ENCODE measurements at places on chromosomes 1 and 21.

DNA sequence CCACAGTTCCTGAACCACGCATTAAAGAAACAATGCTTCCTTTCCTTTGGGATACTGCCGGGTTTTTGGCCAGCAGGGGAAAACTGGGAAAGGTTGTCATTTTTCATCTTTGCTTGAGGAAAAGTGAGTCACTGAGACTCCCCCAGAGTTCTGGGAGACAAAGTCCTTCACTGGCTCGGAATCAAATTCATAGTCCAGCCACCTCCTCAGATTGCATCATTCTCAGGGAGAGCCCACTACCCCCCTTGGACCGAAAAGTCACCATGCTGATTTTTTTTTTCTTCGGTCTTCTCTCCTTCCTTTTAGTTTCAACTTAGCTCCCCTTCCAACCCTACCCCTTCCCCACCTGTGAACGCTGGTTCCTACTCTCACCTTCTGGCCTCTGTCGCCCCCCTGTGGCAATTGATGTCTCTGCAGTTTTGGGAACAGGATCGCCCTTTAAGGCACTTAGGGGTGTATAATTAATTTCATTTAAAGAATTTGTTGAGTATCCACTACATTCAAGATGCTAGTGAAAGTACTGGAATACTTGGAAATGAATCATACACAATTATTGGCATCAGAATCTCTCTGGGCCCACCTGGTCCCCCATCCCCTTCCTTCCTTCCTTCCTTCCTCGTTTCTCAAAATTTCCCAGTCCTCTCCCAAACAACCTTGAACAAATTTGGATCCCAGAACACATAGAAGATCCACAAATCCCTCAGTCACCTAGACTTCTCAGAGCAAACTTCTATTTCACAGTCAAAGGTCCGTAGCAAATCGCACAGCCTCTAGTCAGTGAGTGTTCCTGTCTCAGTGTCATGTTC, 6.9 kb downstream of the ACKR1 start:
- DNase-seq: no peak

DNA sequence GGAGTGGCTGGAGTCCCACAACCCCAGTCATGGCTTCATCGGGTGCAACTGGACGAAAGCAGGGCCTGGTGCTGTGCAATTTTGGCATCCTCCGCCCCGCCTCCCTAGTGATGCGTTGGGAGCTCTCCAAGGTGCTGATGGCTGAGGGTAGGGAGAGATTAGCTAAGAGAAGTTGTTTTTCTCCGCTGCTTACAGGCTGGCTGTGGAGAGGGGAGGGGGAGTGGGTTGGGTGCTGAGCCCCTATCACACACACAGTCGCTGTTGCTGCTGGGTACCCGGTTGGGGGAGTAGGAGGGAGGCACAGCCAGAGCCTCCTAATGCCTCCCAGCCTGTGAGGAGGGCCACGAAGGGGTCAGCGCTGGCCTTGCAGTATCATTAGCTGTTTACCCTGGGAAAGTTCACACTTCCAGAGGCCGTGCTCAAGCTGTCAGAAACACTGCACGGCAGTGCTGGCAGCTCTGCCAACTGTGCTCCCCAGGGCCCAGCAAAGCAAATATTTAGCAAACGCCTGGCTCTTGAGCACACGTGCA, 110.0 kb downstream of the GRIK3 start:
- DNase-seq: no peak

DNA sequence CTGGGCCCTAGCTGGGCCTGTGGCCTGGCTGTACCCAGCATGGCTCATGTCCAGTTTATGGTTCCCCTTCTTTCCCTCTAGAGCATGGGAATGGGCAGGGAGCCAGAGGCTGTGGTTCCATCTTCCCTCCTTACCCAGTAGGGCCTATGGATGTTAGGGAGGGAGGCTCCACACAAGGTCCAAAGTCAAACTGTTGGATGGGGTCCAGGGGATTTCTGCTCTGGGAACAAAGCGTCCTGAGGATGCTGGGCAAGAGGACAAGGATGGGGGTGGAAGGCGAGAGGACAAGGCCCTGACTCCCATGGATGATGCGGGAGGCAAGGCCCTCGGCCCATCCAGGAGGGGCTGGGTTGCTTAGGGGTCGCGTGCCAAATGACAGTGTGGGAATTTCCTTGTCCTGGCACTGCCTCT, 17.3 kb downstream of the CSF1 start:
- DNase-seq: no peak

- DNase-seq: no peak
These were observed 5.9 kb downstream of the SOD1 start for GRCh38 chr21:31665397-31665796.

DNA sequence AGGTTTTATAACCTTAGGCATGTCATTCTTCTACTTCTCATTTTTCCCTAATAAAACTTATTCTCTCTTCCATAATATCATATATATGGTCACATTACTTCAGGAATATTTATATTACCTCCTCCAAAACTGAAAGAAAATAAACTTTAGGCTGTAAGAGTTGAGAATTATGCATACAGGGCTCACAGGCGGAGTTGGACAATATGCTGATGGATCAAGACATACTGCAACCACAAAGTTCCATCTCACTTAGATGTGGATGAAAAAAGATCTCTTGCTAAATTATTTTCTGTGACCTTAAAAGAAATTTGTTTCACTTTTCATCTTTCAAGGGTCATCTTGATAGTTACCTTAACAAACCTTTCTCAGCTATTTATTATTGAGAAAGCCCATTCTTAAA, 152.6 kb upstream of the PDE4B start:
- DNase-seq: no peak

All from stimulated activated CD4-positive, alpha-beta T cell treated with anti-CD3 and anti-CD28 coated beads, TNF-alpha, amount 100 ng/mL, for 1 hour (primary cell).